ENCODE measurements at places on chromosomes 11 and 22. TPM values are rescaled to one million over a fixed set of nuclear protein-coding genes. Genes with fewer than 3 reads are reported as not detected.
A peak's percentile ranks its signal among the peaks of the same experiment; 100 is the strongest.

PTGDR2 gene
- total RNA-seq = 4.5 TPM

BTG4 gene
- not detected for total RNA-seq

MISFA gene
- total RNA-seq = not detected

APOBEC3F gene
- 6.8 TPM for total RNA-seq

SCGB2A2 gene
- total RNA-seq = not detected

FXYD2 gene
- 1.2 TPM for total RNA-seq

DNA sequence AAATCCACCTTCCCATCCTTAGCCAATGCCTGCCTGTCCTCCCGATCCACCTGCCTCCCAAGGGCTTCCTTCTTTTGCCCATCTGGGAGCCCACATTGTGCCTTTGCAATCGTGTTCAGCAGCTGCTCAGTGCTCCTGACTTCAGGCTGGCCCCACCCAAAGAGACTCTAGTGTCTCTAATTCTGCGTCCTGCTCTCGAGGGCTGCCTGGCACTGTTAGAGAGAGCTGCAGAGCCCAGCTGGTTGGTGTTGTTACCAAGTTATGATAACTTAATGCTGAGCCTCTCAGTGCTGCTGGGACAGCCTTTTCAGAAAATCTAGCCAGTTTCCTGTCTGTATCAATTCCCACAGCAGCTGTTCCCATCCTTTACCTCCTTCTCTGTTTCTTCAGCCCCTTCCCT, 69.1 kb downstream of the MICAL2 start:
- no peaks in the 10 kb centered on the region for H3K27me3 ChIP-seq
- no peak overlapping the region for H3K4me3 ChIP-seq
- H3K4me1 ChIP-seq = peaks cover 30% of the 10 kb centered on the region

GRCh38 chr11:116336540-116336939, 436.2 kb downstream of the BUD13 start:
- H3K27ac ChIP-seq = no peak overlapping the region
- H3K36me3 ChIP-seq = no peaks in the 10 kb centered on the region
- peaks cover 4% of the 10 kb centered on the region for H3K4me1 ChIP-seq
- H3K4me3 ChIP-seq = no peak overlapping the region
- H3K27me3 ChIP-seq = no peaks in the 10 kb centered on the region

- no peak for DNase-seq
- no peaks in the 10 kb centered on the region for H3K27me3 ChIP-seq
- no peak overlapping the region for H3K27ac ChIP-seq
- H3K4me1 ChIP-seq = peaks cover 6% of the 10 kb centered on the region
- H3K4me3 ChIP-seq = no peak overlapping the region
Observed at GRCh38 chr11:132959693-132960092, 572.6 kb downstream of the OPCML start.

DNA sequence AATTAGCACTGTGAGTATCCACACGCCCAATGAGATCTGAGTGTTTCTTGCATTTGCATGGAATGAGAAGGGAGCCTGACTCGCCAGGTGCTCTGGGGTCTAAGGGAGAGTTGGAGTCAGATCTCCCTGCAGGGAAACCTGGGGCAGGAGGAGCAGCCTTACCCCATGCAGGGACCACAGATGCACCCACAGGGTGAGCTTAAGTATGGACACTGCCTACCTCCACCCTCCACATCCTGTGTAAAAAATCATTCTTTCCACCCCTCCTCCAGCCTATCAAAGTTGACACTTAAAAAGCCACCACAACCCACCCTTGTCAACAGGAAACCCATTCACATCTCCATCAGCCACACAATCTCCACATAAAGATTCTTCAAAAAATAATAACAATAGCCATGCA, 67.0 kb upstream of the IGLL5 start:
- DNase-seq = no peak
- no peaks in the 10 kb centered on the region for H3K4me1 ChIP-seq
- H3K36me3 ChIP-seq = no peaks in the 10 kb centered on the region

- H3K27ac ChIP-seq = no peak overlapping the region
- no peak for DNase-seq
- H3K4me1 ChIP-seq = no peaks in the 10 kb centered on the region
- no peaks in the 10 kb centered on the region for H3K36me3 ChIP-seq
- peaks cover 8% of the 10 kb centered on the region for H3K27me3 ChIP-seq
- H3K4me3 ChIP-seq = no peak overlapping the region
Observed at GRCh38 chr22:47878460-47878859, 1116.0 kb downstream of the TBC1D22A start.

GRCh38 chr11:6253197-6253596, 6.4 kb upstream of the CCKBR start:
- H3K27ac ChIP-seq = no peak overlapping the region
- no peaks in the 10 kb centered on the region for H3K36me3 ChIP-seq
- H3K4me1 ChIP-seq = peaks cover 5% of the 10 kb centered on the region
- no peak for DNase-seq
- peaks cover 27% of the 10 kb centered on the region for H3K27me3 ChIP-seq

DNA sequence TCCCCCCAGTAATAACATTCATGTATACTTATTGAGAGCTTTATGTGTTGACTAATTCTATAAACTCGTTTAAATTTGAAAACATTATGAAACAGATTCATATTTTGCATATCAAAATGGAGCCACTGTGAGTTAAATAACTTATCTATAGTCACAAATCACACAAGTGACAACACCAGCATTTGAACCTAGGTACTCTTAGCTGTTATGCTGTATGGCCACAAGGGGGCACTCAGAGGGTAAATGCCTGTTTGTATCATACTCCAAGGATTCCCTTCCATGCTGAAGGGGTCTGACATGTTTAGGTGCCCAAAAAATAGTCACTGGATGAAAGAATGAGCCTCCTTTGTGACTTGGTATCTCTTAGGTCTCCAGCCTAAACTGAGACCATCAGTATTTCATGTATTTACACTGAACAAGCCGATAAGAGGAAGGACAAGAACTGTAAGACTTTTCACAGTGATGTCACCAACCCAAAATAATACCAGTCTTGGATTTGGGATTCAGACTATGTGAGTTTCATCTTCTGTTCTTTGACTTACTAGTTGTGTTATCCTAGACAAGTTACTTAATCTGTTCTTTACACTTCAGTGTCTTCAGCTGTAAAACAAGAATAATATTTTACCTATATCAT, 12.2 kb upstream of the OR52D1 start:
- no peaks in the 10 kb centered on the region for H3K27me3 ChIP-seq
- no peaks in the 10 kb centered on the region for H3K4me1 ChIP-seq
- no peak overlapping the region for H3K27ac ChIP-seq
- DNase-seq = peak; percentile 25
- H3K36me3 ChIP-seq = no peaks in the 10 kb centered on the region

- H3K4me3 ChIP-seq = no peak overlapping the region
- H3K4me1 ChIP-seq = no peaks in the 10 kb centered on the region
- no peaks in the 10 kb centered on the region for H3K36me3 ChIP-seq
- H3K27me3 ChIP-seq = peaks cover 18% of the 10 kb centered on the region
- H3K27ac ChIP-seq = no peak overlapping the region
Observed at GRCh38 chr22:49748514-49748913, 79.2 kb downstream of the BRD1 start.

- no peaks in the 10 kb centered on the region for H3K36me3 ChIP-seq
- no peak overlapping the region for H3K4me3 ChIP-seq
- no peak overlapping the region for H3K27ac ChIP-seq
- DNase-seq = no peak
- peaks cover 8% of the 10 kb centered on the region for H3K27me3 ChIP-seq
Observed at GRCh38 chr11:120031156-120031555, 106.8 kb downstream of the TRIM29 start.

- H3K4me1 ChIP-seq = no peaks in the 10 kb centered on the region
- H3K27ac ChIP-seq = no peak overlapping the region
- DNase-seq = no peak
Observed at GRCh38 chr22:26852176-26852575, 194.8 kb downstream of the MIAT start.

- no peaks in the 10 kb centered on the region for H3K27me3 ChIP-seq
- no peaks in the 10 kb centered on the region for H3K36me3 ChIP-seq
- no peak overlapping the region for H3K27ac ChIP-seq
- no peaks in the 10 kb centered on the region for H3K4me1 ChIP-seq
Observed at GRCh38 chr11:118046051-118046963, 30.6 kb upstream of the TMPRSS4 start.

DNA sequence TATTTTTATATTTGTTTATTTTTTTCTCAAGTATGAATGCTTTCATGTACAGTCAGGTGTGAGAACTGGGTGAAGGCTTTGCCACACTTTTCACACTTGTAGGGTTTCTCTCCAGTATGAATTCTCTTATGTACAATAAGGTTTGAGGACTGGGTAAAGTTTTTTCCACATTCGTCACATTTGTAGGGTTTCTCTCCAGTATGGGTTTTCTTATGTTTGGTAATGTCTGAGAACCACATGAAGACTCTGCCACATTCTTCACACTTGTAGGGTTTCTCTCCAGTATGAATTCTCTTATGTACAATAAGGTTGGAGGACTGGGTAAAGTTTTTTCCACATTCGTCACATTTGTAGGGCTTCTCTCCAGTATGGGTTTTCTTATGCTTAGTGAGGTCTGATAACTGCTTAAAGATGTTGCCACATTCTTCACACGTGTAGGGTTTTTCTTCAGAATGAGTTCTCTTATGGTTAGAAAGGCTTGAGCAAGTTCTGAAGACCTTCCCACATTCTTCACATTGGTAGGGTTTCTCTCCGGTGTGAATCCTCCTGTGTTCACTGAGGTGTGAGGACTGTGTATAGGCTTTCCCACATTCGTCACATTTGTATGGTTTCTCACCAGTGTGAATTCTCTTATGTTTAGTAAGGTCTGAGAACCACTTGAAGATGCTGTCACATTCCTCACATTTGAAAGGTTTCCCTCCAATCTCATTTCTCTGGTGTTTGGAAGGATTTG, 19.7 kb downstream of the ZNF195 start:
- H3K4me3 ChIP-seq = no peak overlapping the region
- H3K27ac ChIP-seq = no peak overlapping the region
- H3K27me3 ChIP-seq = no peaks in the 10 kb centered on the region
- DNase-seq = no peak
- H3K36me3 ChIP-seq = peaks cover 19% of the 10 kb centered on the region

DNA sequence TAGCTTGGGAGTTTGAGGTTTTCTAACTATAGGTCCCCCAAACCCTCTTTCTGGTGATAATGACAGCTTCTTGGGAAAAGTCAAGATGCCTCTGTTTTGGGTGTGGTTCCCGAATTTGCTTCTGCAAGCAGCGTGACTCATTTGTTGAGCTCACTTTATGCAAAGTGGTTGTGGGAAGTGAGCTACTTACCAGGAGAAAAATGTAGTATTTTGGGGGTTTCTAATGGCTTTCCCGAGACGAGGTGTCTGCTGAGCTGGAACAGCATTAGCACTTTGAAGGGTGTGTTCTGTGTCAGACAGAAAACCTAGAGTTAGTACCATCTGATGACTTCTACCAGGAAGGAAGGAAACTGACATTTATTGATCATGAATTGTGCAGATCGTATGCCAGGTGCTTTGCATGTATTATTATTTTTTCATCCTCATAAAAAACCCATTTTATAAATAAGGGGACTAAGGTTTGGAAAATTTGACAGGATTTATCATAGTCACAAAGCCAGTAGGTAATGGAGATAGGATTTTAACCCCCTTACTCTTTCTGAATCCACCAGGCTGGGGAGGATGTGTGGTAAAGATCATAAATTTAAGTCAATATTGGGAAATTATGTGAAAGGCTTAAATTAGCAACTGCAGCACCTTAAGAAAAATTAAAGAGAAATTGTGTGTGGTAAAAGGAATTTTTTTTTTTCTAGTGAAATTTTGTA, 108.8 kb upstream of the CD44 start:
- H3K4me1 ChIP-seq = peaks cover 11% of the 10 kb centered on the region
- H3K27ac ChIP-seq = no peak overlapping the region
- no peaks in the 10 kb centered on the region for H3K27me3 ChIP-seq
- no peak overlapping the region for H3K4me3 ChIP-seq
- no peak for DNase-seq

Measured in transverse colon (tissue), 4 donors.